ENCODE measurements at places on chromosomes 4 and X. TPM values are rescaled to one million over a fixed set of nuclear protein-coding genes. Genes with fewer than 3 reads are reported as not detected.

GRCh38 chr4:165740911-165741310 lies 132.1 kb upstream of the TLL1 start:
- no peak for DNase-seq

GRCh38 chrX:116238567-116239255 lies 68.2 kb downstream of the AGTR2 start:
- DNase-seq: no peak

- DNase-seq: no peak
These were observed 110.7 kb downstream of the APBB2 start for GRCh38 chr4:41103657-41104056.

GRCh38 chr4:102901804-102902203 lies 33.0 kb downstream of the CISD2 start:
- DNase-seq: no peak

GRCh38 chr4:69649207-69649606 lies 3.8 kb downstream of the UGT2A1 start:
- no peak for DNase-seq

Gene FRYL
- total RNA-seq: 31.0 TPM
